HT1080 (cell line): ENCODE measurements at places on chromosomes 3 and 15. TPM values are rescaled to one million over a fixed set of nuclear protein-coding genes. Genes with fewer than 3 reads are reported as not detected.

DNA sequence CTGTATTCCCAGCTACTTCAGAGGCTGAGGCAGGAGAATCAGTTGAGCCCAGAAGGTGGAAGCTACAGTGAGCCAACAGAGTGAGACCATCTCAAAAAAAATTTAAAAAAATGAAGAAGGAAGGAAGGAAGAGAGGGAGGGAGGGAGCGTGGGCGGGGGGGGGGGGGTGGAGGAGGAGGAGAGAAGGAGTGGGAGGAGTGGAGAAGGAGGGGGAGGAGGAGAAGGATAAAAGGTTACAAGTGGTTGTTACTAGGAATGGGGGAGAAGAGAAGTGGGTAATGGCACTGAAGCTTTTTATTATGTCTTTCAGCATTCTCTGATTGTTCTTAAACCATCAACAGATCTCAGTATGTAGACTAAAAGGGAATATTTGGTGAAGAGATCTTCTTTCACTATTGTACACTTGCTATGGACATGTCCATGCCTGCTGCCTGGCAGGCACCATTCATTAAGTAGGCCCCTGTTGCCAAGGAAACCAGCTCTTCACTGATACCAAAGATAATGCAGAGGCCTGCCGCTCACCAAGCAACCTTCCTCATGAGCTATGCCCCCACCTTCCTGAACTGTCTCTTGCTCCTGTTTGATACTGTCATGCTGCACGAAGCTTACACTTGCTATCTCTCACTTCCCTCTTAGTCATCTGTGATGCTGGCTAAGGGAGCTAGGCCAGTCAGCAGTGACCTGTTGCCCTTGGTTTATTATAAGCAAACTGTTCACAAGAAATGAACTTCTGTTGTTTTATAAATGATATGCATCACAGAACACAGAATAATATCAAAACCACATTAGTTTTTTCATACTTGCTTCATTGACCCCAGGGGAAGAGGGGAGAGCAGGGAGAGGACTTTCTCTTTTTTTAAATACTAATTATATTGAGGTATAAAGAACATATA is 23.1 kb downstream of the EPM2AIP1 start:
- DNase-seq = peak; percentile 81

DNA sequence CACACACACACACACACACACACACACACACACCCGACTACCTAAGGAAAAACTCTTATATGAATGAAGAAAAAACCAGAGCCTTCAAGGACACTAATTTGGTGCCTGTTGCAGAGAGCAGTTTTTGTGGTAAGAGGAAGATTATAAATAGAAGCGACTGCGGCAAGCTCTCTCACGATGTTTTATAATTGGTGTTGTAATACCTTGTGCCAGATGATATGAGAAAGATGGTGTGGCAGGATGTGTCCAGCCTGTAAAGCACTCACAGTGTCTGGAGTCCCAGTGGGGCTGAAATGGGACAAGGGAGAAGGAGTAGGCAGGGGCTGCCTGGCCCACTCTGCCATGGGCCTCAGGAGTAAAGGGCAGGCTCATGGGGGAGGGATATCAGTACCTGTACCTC is 839.9 kb downstream of the AGBL1 start:
- DNase-seq = no peak

DNA sequence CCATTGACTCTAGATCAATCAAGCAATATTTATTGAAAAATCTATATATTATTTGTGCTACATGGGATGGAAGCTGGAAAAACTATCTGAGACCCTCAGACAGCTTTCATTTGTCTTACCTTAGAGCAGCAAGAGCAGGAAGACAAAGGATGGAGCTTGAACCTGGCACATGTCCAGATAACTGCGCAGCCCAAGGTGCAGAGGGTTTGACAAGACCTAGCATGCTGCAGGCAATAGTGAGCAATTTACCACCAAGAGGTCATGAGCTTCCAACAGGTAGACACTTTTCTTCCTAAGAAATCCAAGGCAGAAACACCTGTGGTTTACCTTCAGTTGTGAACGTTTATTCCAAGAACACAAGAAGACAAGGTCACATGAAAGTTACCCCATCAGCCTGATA is 214.7 kb upstream of the NECTIN3 start:
- no peak for DNase-seq

- no peak for DNase-seq
Observed at GRCh38 chr3:24364359-24364758, 130.3 kb downstream of the THRB start.

PAQR5 gene
- 5.3 and 6.5 TPM in 2 replicates for total RNA-seq

ATP11B gene
- total RNA-seq = 30.3 and 41.8 TPM in 2 replicates

DNA sequence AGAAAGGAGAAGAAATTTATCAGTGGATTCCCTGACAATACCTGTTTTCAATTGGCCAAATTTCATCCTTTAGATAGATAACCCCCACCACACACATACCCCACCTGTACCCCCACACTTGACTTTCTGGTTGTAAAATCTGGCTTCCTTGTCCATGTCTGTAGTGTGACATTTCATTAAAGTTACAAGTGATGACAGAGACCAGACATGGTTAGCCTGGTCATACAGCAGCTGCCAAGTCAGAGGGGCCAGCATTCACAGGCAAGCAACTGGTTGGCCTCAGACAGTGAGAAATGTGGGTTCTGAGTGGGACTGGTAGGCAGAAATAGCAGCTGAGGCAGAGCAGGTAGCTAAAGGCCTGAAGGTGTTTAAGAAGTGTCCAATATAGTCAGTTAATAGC is 238.6 kb upstream of the SOX14 start:
- DNase-seq = no peak

PDZRN3 gene
- total RNA-seq = 0.33 and 0.55 TPM in 2 replicates

GASK1A gene
- total RNA-seq = 0.17 TPM in 1 of 2 replicates, not detected in the other

GMNC gene
- not detected in 2 replicates for total RNA-seq

- no peak for DNase-seq
Observed at GRCh38 chr15:71757741-71758530, 52.4 kb upstream of the NR2E3 start.

DNA sequence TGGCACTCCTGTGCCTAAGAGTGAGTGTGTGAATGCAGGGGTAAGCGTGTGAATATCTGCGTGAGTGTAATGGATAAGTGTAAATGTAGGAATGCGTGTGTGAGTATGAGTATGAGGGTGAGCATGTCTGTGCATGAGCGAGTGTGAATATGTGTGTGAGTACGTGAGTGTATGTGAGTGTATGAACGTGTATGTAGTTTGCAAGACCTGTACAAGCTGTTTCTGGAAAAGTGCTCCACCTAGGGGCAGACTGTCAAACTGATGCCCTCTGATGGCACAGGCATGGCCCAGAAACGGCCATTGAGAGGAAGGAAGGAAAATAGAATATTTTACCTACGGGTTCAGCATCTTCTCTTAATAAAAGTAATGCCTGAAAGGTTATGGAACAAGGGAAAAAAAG is 24.4 kb upstream of the FRMD4B start:
- DNase-seq = peak; percentile 61

GATA2 gene
- total RNA-seq = 0.50 and 1.6 TPM in 2 replicates

DNA sequence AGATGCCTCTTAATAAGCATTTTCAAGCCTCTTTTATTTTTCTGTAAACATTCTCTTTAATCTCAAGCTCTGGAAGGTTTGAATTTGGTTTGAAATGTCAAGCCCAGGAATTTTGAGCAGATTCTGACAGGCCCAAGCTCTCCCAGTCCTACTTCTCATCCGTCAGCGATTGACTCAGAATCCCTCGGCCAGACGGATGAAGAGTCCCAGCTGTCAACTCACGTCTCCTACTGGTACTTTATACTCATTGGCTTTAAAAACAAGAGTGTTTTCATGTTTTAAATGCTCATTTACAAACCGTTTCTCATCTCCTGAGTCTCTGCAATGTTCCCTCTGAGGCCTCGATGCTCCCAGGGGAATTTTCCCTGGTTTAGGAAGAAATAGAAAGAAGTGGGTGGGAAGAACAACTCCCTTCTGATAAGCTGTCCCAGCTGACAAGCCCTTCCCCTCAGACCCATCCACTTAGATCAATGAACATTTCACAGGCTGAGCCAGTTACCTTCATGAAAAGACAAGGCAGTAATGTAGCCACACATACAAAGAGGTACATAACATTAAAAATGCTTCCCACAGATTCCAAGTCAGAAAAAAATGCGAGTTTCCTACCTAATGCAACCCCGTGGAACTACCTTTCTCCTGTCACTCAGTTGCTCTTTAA is 478.2 kb upstream of the DPH6 start:
- DNase-seq = no peak

LYZL4 gene
- total RNA-seq = not detected in 2 replicates

CCR2 gene
- not detected in 2 replicates for total RNA-seq

DNA sequence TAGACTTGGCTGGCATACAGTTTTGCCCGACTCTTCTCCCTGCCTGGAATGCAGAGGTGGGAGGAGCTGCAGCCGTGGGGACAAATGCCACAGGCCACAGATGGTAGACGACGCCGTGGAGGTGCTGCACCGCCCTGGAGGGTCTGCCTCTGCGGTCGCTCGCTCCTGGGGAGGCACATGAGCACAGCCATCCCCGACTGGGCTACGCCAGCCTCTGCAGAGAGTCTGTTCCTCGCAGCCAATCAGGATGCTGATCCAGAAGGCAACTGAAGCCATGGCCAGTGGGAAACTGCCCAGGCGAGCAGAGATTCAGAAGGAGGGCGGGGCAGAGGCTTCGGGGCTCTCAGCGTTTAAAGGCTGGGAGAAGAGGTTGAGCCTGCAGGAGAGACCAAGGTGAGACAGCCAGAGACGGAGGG is 11.9 kb upstream of the LRRC15 start:
- no peak for DNase-seq

FOXB1 gene
- total RNA-seq = not detected in 2 replicates

DNAH12 gene
- 0.02 TPM in 1 of 2 replicates, not detected in the other for total RNA-seq

- peak; percentile 68 for DNase-seq
Observed at GRCh38 chr15:57476533-57476975, 100.2 kb downstream of the CGNL1 start.

DNA sequence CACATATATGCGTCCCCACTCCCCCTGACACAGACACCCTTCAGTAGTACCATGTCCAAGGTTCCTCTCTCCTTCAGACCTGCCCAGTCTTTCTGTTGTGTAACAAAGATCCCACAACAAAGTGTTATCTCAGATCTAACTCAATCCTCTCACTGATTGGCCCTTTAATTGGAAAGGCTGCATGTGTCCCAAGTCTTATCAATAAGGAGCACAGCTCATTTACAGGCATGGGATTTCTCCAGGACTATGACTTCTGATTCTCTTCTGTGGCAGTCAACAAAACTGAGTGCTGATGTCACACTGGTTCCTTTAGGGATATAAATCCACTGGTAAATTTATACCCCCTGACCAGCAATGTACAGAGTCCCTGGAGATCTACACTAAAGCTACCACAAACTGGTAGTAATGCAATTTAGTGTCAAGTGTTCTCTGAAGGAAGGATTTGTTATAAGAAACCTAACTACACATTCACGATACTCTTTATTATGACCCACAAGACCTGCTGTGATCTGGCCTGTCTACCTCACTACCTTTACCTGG is 28.1 kb downstream of the CLK3 start:
- DNase-seq = no peak

ST8SIA2 gene
- total RNA-seq = 1.4 and 1.8 TPM in 2 replicates

DNA sequence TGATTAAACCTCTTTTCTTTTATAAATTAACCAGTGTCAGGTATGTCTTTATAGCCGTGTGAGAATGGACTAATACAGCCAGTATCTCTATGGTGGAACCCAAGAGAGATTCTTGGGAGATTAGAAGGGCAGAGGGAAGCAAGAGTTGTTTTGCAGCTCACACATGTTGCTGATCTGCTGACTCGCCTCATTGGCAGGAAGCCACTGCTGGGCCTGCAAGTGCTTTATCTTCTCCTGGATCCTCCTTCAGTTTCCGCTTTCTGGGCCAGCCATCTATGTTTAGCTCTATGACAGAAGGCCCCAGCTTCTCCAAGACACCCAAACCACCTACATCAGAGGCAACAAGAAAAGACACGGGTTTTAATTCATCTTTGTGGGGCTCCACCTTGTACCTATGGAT is 23.4 kb upstream of the GALNT15 start:
- peak; percentile 56 for DNase-seq

GRCh38 chr3:122646146-122646988 is 34.3 kb upstream of the PARP14 start:
- DNase-seq = no peak

DNA sequence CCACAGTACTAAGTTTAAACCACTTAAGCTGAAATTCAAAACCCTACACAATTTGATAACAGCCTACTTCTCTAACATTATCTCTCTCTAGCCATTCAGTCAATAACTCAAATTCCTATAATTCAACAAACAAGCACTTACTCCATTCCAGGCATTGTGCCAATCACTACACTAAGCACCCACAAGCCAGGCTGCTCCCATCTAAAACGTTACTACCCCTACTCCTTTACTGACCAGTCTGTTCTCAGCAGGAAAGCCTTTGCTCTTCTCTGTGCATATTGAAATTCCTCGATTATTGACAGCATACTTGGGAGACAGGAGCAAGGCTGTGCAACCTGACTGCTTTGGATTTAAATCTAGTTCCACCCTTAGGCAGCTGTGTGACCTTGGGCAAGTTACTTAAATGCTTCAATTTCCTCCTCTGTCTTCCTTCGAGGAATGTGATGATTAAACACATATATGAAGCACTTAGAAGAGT is 177.2 kb upstream of the THBS1 start:
- peak; percentile 36 for DNase-seq

DAZL gene
- 0.07 TPM in 1 of 2 replicates, not detected in the other for total RNA-seq

- DNase-seq = no peak
Observed at GRCh38 chr15:35290301-35290721, 205.2 kb upstream of the NANOGP8 start.

DNA sequence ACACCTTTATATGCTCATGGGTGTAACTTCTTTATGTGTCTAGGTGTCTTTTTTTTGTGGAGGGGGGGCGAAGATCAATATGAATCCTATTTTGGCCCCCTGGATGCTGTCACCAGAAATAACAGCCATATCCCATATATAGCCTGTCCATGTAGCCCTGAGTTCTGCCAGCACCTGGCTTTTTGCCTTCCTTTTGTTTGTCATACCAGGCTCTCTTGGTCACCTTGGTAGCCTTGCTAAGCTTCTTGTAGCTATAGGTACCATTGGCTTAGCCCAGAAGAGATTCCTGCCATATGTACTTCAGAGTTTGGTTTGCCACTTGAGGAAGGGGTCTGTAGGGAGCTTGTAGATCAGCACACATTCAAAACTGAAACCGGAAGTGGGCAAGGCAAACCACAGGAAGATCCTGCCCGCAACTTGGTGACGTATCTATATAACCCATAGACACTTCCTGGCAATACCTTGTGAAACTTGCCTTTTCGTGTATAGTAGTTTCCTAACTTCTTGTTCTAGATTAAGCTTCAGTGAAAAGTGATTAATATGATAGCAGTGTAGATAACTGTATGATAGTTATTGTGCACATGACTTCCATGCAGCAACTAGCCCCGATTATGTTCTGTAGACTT is 11.9 kb downstream of the RASA2 start:
- peak; percentile 93 for DNase-seq

DNA sequence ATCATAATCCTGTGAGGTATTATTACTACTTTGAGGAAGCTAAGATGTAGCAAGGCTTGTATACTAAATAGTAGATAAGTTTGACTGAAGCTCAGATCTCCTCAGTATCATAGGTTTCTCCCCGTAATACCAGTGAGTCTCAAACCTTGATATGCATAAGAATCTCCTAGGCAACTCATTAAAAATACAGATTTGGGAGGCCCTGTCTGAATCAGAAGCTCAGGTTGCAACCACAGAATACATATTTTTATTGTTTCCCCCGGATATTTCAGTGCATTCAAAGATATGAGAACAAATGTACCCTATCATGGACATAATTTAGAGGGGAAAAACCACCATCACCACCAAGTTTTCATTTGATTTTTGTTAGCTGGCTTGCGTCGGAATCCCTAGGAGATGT is 242.1 kb upstream of the C2CD4B start:
- DNase-seq = no peak

- no peak for DNase-seq
Observed at GRCh38 chr15:90698629-90699028, 18.5 kb upstream of the BLM start.
